SJCRH30 (cell line): ENCODE measurements at places on chromosomes 1 and 21. TPM values are rescaled to one million over a fixed set of nuclear protein-coding genes. Genes with fewer than 3 reads are reported as not detected.

DNA sequence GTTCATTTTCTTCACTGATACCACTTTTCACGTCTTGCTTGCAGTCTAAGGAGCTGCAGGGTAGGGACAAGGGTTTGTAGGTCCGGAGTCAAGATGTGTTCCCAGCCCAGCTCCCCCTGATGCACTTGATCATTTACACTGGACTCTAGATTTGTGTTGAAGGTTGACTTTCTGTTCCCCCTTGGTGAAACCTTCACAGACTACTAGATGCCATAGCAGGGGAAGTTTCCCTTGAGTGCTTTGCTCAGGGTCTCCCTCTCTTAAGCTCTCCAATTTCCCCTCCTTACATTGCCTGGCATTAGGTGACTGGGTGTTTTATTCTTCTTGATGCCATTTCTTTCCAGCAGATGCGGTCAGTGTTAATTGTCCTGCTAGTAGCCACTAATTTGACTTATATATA lies 8.0 kb upstream of the RAB3GAP2 start:
- DNase-seq, result no peak
- H3K27ac ChIP-seq, result no peak overlapping the region
- H3K4me1 ChIP-seq, result no peaks in the 10 kb centered on the region
- no peaks in the 10 kb centered on the region for H3K36me3 ChIP-seq
- peaks cover 9% of the 10 kb centered on the region; the same call in 1 of the 2 replicates for H3K27me3 ChIP-seq

DNA sequence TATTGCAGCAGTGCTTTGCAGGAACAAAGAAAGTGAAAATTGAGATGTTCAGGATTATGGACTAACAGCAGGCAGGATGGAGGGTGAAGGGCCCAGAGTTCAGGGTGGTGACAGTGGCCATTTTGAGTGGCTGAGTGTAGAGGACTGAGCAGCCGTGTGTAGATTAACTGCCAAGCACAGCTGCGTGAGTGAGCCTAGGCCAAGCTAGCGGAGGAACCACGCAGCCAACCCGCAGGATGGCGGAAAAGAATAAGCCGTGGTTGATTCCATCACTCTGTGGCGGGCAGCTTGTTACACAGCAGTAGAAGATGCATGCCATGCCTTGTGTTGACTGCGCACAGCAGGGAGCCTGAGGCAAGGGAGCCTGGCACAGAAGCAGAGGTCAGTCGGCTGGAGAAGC lies 102.5 kb upstream of the KIF26B start:
- no peak for DNase-seq
- H3K36me3 ChIP-seq, result no peaks in the 10 kb centered on the region
- H3K4me3 ChIP-seq, result no peak overlapping the region
- H3K27me3 ChIP-seq, result no peaks in the 10 kb centered on the region
- H3K4me1 ChIP-seq, result no peaks in the 10 kb centered on the region
- H3K27ac ChIP-seq, result no peak overlapping the region

GRCh38 chr1:82704966-82705365 lies 904.2 kb downstream of the ADGRL2 start:
- H3K36me3 ChIP-seq, result no peaks in the 10 kb centered on the region
- no peak for DNase-seq
- H3K27ac ChIP-seq, result no peak overlapping the region
- no peaks in the 10 kb centered on the region for H3K4me1 ChIP-seq
- no peaks in the 10 kb centered on the region for H3K27me3 ChIP-seq

DNA sequence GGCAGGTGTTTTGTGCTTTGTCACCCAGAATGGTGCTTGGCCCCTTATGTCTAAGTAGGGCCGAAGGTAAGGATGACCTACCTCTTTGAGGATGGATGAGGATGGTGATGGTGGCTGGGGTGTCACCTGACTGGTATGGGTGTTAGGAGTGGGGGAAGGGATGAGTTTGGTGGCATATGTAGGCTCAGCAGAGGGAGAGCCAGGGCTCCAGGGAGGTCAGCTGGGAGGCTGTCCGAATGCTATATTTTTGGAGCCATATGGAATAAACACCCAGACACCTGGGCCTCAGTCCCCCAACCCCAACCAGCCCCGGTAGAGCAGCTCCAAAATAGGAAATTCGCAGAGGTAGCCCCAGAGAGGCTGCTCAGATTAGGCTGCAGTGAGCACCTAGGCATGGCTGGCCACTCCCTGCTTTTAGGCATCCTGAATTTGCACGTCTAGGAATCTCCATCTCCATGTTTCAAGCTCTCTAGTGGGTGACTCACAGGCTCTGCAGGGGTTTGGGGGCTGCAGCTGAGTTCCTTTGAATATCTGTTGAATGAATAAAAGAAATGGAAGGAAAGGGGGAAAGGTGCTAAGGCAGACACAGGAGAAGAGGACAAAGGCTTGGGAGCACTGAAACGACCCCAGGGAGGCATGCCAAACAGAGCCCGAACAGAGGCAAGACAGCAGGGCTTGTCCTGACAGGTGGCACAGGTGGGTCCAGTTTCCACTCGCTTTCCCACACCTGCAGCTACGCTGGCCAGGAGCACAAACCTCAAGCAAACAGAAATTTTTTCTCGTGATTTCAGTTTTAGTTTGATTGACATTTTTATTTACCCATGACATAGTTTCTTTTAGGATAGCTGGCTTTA lies 135.3 kb upstream of the EDN2 start:
- H3K4me1 ChIP-seq, result peaks cover 25% of the 10 kb centered on the region
- no peak overlapping the region for H3K27ac ChIP-seq
- H3K36me3 ChIP-seq, result no peaks in the 10 kb centered on the region
- no peak overlapping the region for H3K4me3 ChIP-seq
- no peak for DNase-seq
- no peaks in the 10 kb centered on the region for H3K27me3 ChIP-seq

DNA sequence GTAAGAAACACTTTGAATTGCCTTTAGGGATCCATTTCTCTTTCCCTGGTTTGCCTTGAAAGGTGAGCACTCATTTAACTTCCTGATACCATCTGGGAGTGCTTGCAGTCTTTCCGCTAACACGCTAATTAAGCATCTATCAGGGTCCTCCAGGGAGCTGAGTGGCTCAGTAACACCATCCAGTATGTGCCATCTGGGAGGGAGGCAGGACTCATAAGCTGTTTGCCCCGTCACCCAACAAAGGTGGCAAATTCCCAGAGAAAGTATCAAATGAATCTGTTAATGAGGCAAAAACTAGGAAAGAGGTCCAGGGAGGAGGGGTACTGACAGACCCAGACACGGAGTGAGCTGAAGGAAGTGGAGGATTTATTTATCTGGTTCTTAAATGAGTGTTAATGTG lies 430.9 kb downstream of the HLX start:
- no peaks in the 10 kb centered on the region for H3K27me3 ChIP-seq
- H3K4me3 ChIP-seq, result no peak overlapping the region
- DNase-seq, result no peak

The LMO4 gene
- 82.0 and 88.3 TPM in 2 replicates for total RNA-seq

The RBM11 gene
- not detected in 2 replicates for total RNA-seq
